PC-9 (cell line): ENCODE measurements at places on chromosomes 11 and 22. TPM values are rescaled to one million over a fixed set of nuclear protein-coding genes. Genes with fewer than 3 reads are reported as not detected.
A peak's percentile ranks its signal among the peaks of the same experiment; 100 is the strongest.

CCDC73 gene
- total RNA-seq = not detected in 2 replicates

OR5AL1 gene
- total RNA-seq = not detected in 2 replicates

PGA5 gene
- total RNA-seq = not detected in 2 replicates

NUMA1 gene
- total RNA-seq = 221 and 267 TPM in 2 replicates

PIH1D2 gene
- 2.0 and 4.8 TPM in 2 replicates for total RNA-seq

MICAL3 gene
- 23.8 and 27.4 TPM in 2 replicates for total RNA-seq

GLYAT gene
- total RNA-seq = not detected in 2 replicates

MPZL2 gene
- total RNA-seq = 39.4 and 43.1 TPM in 2 replicates

KCNE3 gene
- 0.28 and 0.52 TPM in 2 replicates for total RNA-seq

OR5A1 gene
- not detected in 2 replicates for total RNA-seq

- H3K36me3 ChIP-seq = no peaks in the 10 kb centered on the region
- no peak for DNase-seq
- peaks cover 6% of the 10 kb centered on the region; the same call in 1 of the 2 replicates for H3K4me1 ChIP-seq
- no peaks in the 10 kb centered on the region for H3K27me3 ChIP-seq
- no peak overlapping the region for H3K4me3 ChIP-seq
These were observed 434.4 kb downstream of the METTL15 start for GRCh38 chr11:28542561-28542960.

GRCh38 chr22:30188911-30189310, 57.6 kb downstream of the LIF start:
- no peak for DNase-seq
- H3K4me3 ChIP-seq = no peak overlapping the region
- peaks cover 27% of the 10 kb centered on the region for H3K4me1 ChIP-seq
- no peaks in the 10 kb centered on the region for H3K36me3 ChIP-seq
- H3K27ac ChIP-seq = no peak overlapping the region

- H3K4me1 ChIP-seq = peaks cover 34% of the 10 kb centered on the region
- no peak for DNase-seq
- no peak overlapping the region for H3K4me3 ChIP-seq
- H3K27ac ChIP-seq = no peak overlapping the region
- peaks cover 18% of the 10 kb centered on the region; the same call in 1 of the 2 replicates for H3K36me3 ChIP-seq
These were observed 68.4 kb downstream of the TBC1D22A start for GRCh38 chr22:46830841-46831240.

DNA sequence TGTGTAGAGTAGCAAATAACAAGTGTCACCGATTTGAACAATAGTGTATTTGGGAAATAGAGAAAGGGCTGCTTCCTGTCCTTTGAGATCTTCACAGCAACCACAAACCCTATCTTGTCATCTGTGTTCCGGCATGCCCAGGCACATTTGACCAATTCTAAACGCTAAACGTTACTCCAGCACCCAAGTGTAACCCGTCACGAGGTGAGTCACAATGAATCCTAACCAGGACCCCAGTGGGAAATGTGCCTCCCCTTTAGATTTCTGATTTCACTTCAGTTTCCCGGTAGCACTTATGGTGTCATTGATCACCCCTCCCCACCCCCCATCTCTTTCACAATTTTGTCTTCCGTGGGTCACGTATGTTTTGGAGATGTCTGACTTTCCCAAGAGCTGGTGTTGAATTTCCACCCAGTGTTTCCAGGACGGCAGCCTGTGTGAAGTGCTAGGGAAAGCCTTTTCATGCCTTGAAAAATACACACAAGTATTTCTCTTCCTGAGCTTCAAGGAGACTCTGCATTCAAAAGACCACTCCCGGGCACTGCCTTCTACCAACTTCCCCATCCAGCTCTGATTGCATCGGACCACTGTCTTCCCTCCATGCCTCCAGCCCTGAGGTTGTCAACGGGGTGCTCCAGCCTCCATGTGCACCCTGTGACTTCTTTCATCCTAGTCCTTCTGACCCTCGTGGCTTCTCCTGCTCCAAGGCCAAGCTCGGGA, 10.5 kb upstream of the C11orf24 start:
- H3K4me3 ChIP-seq = no peak overlapping the region
- DNase-seq = no peak
- no peaks in the 10 kb centered on the region for H3K4me1 ChIP-seq
- H3K36me3 ChIP-seq = no peaks in the 10 kb centered on the region
- H3K27me3 ChIP-seq = no peaks in the 10 kb centered on the region; the same call in 1 of the 2 replicates

DNA sequence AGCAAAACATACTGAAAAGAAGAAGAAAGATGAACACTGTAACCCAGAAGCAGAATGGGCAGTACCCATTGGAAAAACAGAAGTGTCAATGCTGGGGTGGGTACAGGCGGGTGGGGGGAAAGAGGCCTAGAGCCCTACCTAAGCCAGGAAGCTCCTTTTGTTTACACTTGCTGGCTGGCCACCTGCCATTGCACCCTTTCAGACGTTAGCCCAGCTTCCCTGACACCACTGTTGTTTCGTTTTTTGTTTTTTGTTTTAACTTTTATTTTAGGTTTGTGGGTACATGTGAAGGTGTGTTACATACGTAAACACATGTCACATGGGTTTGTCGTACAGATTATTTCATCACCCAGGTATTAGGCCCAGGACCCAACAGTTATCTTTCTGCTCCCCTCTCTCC, 55.4 kb downstream of the PLEKHA7 start:
- H3K27ac ChIP-seq = no peak overlapping the region
- peaks cover 82% of the 10 kb centered on the region for H3K4me1 ChIP-seq
- no peaks in the 10 kb centered on the region for H3K27me3 ChIP-seq

DNA sequence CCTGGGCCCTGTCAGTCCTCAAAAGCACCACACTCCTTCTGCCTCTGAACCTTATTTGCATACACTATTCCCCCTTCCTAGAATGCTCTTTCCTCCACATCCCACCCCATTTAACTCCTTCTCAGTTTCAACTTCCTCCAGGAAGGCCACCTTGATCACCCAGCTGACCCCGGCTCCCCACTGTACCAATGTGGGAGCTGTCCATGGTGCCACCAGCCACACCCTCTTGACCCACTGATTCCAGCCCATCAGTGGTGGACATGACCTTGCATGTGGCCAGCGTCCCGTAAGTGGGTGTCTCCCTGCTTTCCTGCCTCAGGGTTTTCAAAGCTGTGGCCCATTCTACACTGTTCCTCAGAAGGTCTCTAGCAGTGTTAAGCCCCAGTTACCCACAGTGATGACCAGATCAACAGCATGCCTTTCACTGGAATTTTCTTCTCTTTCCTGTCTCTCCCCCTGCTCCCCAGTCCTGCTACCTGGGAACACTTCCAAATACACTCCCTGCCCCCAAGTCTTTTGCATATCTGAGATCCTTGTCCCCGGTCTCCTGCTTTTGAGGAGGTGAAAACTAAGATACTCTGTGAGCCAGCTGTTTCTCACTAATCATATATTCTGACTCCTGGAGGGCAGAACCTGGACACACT, 346.6 kb downstream of the MN1 start:
- peaks cover 22% of the 10 kb centered on the region for H3K4me1 ChIP-seq
- H3K27ac ChIP-seq = no peak overlapping the region
- no peaks in the 10 kb centered on the region for H3K36me3 ChIP-seq
- H3K27me3 ChIP-seq = no peaks in the 10 kb centered on the region
- no peak overlapping the region for H3K4me3 ChIP-seq

DNA sequence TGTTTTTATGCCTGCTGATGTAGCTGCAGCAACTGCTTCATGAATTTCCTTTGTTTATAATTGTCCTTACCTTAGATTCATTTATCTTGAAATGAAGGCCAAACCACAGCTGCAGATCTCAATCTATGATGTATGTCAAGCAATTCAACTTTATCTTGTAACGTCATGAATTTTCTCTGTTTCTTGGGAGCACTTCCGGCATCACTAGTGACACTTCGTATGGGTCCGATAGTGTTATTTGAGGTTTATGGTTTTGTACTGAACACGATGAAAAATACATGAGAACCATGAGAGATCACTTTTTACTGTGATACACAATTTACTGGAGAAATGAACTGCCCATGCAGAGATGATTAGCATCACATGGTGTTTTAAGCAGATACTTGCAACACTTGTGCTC, 98.5 kb downstream of the CSTPP1 start:
- H3K4me3 ChIP-seq = no peak overlapping the region
- DNase-seq = peak; percentile 8
- H3K36me3 ChIP-seq = no peaks in the 10 kb centered on the region
- H3K27ac ChIP-seq = no peak overlapping the region
- H3K27me3 ChIP-seq = no peaks in the 10 kb centered on the region
- no peaks in the 10 kb centered on the region for H3K4me1 ChIP-seq

GRCh38 chr11:120383518-120384155, 47.4 kb downstream of the ARHGEF12 start:
- peaks cover 6% of the 10 kb centered on the region; the same call in 1 of the 2 replicates for H3K36me3 ChIP-seq
- no peak overlapping the region for H3K27ac ChIP-seq
- H3K4me1 ChIP-seq = 0 out of 2 replicates have a peak, but pooled peaks cover 8% of the 10 kb centered on the region
- no peak for DNase-seq

DNA sequence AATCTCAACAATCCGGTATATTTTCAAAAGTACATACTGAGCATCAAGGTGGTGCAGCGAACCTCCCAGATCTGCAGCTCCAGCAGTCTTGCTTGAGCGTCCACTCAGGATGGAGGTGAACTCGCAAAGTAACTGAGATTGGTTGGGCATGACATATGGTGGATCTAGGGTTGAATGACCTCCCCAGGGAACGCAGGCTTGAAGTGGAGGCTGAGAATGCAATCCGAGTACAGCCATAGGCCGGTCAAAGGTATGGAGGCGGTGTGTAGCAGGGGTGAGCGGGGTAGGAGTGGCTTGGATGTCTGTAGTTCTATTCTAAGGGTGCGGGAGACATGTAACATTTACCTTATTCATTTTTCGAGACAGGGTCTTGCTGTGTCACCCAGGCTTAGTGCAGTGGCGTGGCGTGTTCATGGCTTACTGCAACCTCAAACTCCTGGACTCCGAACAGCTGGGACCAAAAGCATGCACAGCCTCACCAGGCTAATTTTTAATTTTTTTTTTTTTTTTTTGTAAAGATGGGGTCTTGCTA, 631 bp upstream of the C22orf39 start:
- H3K27ac ChIP-seq = 0 out of 2 replicates have a peak overlapping the region, but pooled peaks have one; percentile 32
- H3K36me3 ChIP-seq = no peaks in the 10 kb centered on the region
- peak overlapping the region; percentile 87 for H3K4me3 ChIP-seq
- no peak for DNase-seq
- peaks cover 5% of the 10 kb centered on the region for H3K4me1 ChIP-seq

- no peak overlapping the region for H3K27ac ChIP-seq
- H3K4me3 ChIP-seq = no peak overlapping the region
- no peaks in the 10 kb centered on the region for H3K36me3 ChIP-seq
These were observed 843.4 kb downstream of the TBC1D22A start for GRCh38 chr22:47605886-47606285.

- no peaks in the 10 kb centered on the region for H3K27me3 ChIP-seq
- DNase-seq = no peak
- no peak overlapping the region for H3K4me3 ChIP-seq
- H3K36me3 ChIP-seq = no peaks in the 10 kb centered on the region
- no peak overlapping the region for H3K27ac ChIP-seq
- no peaks in the 10 kb centered on the region for H3K4me1 ChIP-seq
These were observed 316.8 kb upstream of the CNTN5 start for GRCh38 chr11:98703779-98704556.

GRCh38 chr22:45336971-45337431, 27.3 kb downstream of the FAM118A start:
- no peak for DNase-seq
- no peaks in the 10 kb centered on the region for H3K27me3 ChIP-seq
- H3K27ac ChIP-seq = no peak overlapping the region
- no peak overlapping the region for H3K4me3 ChIP-seq
- H3K36me3 ChIP-seq = peaks cover 33% of the 10 kb centered on the region; the same call in 1 of the 2 replicates

- no peaks in the 10 kb centered on the region for H3K36me3 ChIP-seq
- no peak overlapping the region for H3K4me3 ChIP-seq
- no peak overlapping the region for H3K27ac ChIP-seq
- peaks cover 15% of the 10 kb centered on the region for H3K4me1 ChIP-seq
- DNase-seq = no peak
- H3K27me3 ChIP-seq = no peaks in the 10 kb centered on the region
These were observed 14.5 kb downstream of the MAP6 start for GRCh38 chr11:75654314-75654713.

DNA sequence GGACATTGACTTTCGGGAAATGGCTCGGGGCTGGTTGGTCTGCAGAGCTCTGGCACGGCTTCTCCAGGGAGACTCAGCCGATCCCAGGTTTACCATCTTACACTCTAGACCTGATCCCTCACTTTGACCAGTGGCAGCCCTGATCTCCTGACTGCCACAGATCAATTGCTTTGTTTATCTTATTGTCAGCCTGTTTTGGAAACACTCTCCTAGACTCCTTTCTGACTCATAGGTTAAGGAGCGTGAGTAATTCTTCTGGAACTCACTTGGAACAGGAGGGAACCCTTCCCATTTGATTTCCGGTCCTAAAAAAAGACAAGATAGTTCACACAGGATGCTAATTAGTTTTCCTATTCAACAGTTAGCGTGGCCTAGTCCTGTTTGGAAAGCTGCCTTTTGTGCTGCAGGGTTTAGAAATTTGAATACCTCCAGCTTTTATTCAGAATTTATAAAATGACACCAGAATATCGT, 16.0 kb upstream of the BMAL1 start:
- peak overlapping the region; percentile 75 for H3K27ac ChIP-seq
- H3K27me3 ChIP-seq = no peaks in the 10 kb centered on the region
- H3K4me3 ChIP-seq = no peak overlapping the region
- H3K36me3 ChIP-seq = no peaks in the 10 kb centered on the region
- peaks cover 37% of the 10 kb centered on the region for H3K4me1 ChIP-seq
- no peak for DNase-seq

DNA sequence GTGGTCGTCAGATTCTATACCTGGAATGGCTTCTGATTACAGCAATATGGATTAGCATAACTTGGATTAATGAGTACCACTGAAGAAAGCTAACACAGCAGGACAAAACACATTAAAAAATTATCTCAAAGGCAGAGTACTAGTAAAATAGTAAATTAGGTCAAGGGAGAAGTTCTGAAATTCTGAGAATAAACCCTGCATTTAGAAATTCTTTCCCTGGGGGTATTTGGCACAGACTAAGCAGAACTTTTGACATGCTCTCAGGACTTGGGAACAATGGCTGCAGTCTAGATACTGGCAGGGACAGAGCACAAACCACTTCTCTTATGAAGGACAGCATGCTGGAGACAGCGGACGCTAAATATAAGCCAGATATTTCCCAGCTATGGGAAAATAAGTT, 85.6 kb upstream of the GRIA4 start:
- no peak for DNase-seq
- no peaks in the 10 kb centered on the region for H3K27me3 ChIP-seq
- H3K36me3 ChIP-seq = no peaks in the 10 kb centered on the region
- no peak overlapping the region for H3K27ac ChIP-seq
- no peak overlapping the region for H3K4me3 ChIP-seq
- no peaks in the 10 kb centered on the region for H3K4me1 ChIP-seq

GRCh38 chr11:87056091-87056490, 18.4 kb downstream of the TMEM135 start:
- no peak for DNase-seq
- H3K36me3 ChIP-seq = no peaks in the 10 kb centered on the region
- no peak overlapping the region for H3K27ac ChIP-seq
- H3K4me1 ChIP-seq = no peaks in the 10 kb centered on the region

- H3K27me3 ChIP-seq = no peaks in the 10 kb centered on the region
- H3K36me3 ChIP-seq = peaks cover 5% of the 10 kb centered on the region; the same call in 1 of the 2 replicates
- DNase-seq = no peak
- H3K4me3 ChIP-seq = no peak overlapping the region
These were observed 88.8 kb downstream of the AMBRA1 start for GRCh38 chr11:46504817-46505613.

DNA sequence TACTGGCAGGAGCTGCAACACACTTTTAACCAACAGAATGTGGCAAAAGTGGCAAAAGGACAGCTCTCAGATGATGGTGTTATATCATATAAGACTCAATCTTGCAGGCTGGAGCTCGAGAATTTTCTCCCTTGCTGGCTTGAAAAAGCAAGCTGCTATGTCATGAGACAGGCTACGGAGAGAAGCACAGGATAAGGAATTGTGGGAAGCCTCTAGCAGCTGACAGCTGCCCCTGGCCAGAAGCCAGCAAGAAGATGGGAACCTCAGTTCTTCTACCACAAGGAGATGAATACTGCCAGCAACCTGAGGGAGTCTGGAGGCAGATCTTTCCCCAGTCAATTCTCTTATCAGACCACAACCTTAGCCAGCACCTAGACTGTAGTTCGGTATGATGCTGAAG, 24.6 kb downstream of the FXYD6 start:
- DNase-seq = no peak
- H3K4me1 ChIP-seq = no peaks in the 10 kb centered on the region
- no peak overlapping the region for H3K4me3 ChIP-seq
- H3K27ac ChIP-seq = no peak overlapping the region
